ENCODE measurements at places on chromosomes 1 and 21.
A peak's percentile ranks its signal among the peaks of the same experiment; 100 is the strongest.

- no peak for DNase-seq
These were observed 101.4 kb downstream of the TTLL7 start for GRCh38 chr1:83897516-83897915.

GRCh38 chr1:228782662-228783417 lies 47.6 kb downstream of the RHOU start:
- no peak for DNase-seq

DNA sequence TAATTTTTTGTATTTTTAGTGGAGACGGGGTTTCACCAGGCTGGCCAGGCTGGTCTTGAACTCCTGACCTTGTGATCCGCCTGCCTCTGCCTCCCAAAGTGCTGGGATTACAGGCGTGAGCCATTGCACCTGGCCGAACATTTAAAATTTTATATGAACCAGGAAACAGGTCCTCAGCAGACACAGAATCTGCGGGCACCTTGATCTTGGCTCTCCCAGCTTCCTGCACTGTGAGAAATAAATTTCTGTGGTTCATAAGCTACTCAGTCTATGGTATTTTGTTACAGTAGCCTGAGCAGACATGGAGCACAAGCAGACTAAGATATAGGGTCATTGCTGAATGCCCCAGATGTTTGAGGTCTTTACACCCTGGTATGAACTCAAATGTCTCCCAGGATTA lies 23.6 kb upstream of the CTH start:
- DNase-seq, result no peak

GRCh38 chr1:31793586-31794285 lies 22.1 kb downstream of the SPOCD1 start:
- no peak for DNase-seq

GRCh38 chr21:28375708-28376385 lies 616.8 kb downstream of the LTN1 start:
- DNase-seq, result no peak

DNA sequence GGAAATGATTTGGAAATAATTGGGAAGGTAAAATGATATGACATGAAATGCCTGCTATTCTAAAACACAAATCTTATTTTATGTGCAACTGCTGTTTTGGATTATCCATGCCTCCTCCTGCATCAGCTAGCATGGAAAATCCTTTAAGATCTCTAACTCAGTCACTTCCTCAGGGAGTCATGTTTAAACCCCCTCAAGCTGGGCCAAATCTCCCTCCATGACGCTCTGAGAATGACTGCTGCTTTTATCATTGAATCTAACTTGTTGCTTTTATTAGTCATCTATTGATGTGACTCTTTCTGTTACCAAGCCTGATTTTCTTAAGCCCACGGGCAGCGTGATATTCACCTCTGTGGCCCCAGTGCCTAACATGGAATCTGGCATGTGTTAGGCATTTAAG lies 324.8 kb downstream of the DISC1 start:
- no peak for DNase-seq

- no peak for DNase-seq
These were observed 51.0 kb downstream of the RAB3GAP2 start for GRCh38 chr1:220221269-220221668.

- peak; percentile 71 for DNase-seq
These were observed 1.0 kb downstream of the YOD1 start for GRCh38 chr1:207049974-207050391.

DNA sequence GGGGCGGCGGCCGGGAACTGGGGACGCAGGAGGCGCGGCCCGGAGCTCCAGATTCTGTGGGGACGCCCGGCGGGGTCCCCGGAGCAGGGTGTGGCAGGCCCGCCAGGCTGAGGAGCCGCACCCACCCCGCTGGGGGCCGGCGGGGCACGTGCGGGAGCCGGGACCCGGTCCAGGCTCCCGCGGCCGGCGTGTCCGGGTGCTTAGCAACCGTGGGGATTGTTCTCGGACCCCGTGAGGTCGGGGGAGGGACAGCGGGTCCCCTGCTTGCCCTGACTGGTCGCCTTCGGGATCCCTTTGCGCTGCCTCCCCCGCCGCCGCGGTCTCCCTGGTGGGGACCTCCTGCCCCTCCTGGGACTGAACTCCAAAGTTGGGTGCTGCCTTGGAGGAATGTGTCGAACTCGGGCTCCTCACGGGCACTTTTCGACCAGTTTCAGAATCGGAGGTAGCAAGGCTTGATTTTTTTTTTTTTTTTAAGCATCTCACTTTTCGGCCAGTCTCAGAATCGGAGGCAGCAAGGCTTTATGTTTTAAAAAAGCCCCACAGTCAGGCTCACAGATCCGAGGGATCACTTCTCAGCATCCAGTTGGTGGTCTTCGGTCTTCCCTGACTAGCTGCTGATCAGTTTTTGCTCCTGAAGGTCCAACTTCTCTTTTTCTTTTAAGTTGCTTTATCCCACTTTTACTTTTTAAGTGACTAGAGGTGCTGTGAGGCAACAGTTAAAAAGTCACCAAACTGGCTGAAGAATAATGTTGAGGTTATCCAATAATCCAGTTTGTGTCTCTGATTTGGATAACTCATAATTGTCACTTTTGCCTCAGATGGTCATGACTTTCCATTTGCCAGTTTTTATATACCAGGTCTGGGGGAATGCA lies 648 bp downstream of the FAM76A start:
- peak; percentile 37 for DNase-seq

DNA sequence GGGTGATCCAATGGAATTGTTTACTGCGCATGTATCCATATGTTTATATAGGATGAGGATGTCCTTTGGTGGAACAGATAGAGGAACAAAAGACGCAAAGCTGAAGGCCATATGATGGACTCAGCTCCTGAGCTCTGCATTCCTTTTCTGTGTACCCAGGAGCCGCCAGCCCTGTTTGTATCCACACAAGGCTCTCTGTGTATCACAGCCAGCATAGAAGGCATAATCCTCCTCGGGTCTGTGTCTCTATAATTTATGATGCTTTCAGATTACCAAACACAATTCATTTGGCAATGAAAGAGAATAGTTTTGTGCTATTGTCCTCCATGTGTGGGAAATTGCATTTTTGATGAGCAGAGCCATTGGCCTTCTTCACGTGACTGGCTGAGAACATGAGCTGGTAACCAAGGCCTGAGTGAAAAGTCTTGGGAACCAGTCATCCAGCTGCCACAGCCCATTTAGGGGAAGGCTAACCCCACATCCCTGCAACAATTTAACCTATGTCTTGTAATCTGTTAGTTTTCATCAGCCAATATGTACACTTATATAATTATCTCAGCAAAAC lies 119.2 kb downstream of the PBX1 start:
- DNase-seq, result no peak

- DNase-seq, result no peak
These were observed 238.5 kb downstream of the TTLL7 start for GRCh38 chr1:83760226-83761021.

DNA sequence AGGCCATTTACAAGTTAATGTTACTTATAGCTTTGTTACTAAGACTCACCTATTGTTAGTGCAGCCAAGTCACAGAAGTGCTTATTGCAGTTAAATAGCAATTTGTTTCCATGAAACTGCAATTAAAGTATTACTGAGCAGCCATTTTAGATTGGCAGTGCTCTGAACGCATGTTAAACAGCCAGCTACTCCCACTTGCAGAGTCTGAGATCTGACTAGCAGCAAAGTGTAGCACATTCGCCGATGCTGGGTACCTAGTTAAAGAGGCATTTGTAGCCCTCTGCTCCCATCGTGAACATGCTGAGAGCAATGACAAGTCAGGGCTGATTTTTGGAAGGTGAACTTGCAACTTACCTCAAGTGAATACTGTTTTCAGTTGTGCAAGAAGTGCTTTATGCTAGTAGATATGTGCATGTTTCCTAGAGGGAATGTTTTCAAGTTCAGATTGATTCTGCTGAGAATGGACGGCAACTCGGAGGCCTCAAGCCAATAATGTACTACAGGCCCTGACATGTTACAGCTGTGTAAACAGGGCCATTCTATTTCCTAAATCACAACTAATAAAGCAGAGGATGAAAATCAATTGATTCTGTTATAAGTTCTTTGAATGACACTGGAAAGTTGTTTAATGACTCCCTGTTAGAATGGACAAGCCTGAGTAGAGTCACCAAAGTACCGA lies 19.8 kb downstream of the LMO4 start:
- no peak for DNase-seq

DNA sequence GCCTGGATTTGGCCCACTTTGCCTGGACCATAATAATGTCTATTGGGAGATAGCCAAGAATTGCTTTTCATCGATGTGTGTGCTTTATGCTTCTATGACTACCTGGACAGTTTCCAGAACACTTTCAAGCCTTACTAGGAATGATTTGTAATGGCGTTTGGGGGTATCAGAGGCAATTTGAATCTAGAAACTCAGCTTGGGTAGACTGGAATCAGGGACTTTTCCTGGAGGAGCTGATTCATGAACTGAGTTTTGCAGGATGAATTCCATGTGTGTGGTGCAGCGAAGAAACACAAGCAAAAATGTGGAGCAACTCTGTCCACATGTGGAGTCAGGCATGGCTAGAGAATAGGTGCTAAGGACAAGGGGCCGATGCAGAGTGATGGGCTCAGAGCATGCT lies 11.9 kb upstream of the TMEM61 start:
- no peak for DNase-seq

- DNase-seq, result no peak
These were observed 107.6 kb downstream of the TSEN15 start for GRCh38 chr1:184158896-184159681.
